Brain (organoid and tissue), 16 donors: ENCODE measurements at places on chromosomes 12 and 14.

- DNase-seq: no peak
Observed at GRCh38 chr14:100350986-100351385, 27.8 kb downstream of the SLC25A47 start.

DNA sequence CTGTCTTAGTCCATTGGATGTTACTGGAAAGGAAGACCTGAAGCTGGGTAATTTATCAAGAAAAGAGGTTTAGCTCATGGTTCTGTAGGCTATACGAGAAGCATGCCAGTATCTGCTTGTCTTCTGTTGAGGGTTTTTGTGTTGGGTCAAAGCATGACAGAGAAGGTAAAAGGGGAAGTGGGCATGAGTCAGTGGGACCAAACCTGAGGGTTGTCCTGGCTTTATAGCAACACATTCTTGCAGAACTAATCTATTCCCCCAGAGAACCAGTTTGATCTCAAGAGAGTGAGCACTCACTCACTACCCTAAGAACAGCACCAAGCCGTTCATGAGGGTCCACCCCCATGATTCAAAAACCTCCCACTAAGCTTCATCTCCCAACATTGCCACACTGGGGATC is 19.0 kb upstream of the KRAS start:
- no peak for DNase-seq

GRCh38 chr12:120239776-120240494 is 25.6 kb downstream of the PXN start:
- DNase-seq: no peak

- DNase-seq: no peak
Observed at GRCh38 chr12:44184499-44185206, 348.8 kb downstream of the TMEM117 start.

DNA sequence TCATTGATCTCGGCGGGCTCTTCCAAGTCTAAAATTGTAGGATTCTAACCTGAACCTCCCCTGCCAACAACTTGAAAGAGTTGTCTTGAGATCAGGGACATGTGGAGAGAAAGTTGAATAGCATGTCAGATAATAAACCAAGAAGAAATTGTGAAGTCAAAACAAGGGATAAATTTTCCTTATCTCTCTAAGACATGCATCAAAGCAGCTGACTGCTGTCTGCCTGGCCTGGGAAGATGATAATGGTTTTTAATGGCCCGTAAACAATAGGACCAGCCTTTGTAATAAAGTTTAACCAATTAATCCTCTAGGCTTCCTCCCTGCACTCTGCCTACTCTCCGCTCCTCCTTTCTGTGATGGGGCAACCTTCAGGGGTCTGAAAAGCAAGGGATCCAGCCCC is 67.9 kb downstream of the DPF3 start:
- no peak for DNase-seq

GRCh38 chr12:1739368-1739767 is 48.5 kb downstream of the ADIPOR2 start:
- DNase-seq: no peak

DNA sequence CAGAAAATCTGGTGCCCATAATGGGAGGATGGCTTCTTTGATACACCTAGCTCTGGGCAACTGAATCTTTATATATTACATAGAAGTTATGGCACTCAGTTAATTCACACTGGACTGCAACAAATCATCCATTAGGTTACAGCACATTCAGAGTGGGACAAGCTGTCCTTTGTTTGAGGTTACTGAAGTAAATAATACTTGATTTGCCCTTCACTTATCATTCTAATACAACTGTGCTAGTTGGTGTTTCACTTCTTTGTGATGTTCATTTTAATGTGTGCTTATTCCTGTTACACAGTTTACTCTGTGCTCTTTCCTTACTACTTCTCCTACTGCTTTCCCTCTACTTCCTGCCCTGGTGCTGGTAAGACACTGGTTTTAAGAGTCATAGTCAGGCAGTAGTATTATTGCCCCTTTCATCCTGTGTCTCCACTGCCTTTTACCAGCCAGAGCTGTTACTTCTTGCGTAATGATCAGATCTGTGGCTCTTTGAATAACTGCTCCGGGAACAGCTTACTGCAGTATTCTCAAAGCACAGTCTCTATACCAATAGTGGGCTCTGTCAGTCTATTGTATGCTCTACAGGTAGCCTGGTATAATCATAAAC is 36.4 kb upstream of the GXYLT1 start:
- DNase-seq: peak; percentile 10

- peak; percentile 97 for DNase-seq
Observed at GRCh38 chr12:87054226-87054625, 798.0 kb upstream of the MGAT4C start.

DNA sequence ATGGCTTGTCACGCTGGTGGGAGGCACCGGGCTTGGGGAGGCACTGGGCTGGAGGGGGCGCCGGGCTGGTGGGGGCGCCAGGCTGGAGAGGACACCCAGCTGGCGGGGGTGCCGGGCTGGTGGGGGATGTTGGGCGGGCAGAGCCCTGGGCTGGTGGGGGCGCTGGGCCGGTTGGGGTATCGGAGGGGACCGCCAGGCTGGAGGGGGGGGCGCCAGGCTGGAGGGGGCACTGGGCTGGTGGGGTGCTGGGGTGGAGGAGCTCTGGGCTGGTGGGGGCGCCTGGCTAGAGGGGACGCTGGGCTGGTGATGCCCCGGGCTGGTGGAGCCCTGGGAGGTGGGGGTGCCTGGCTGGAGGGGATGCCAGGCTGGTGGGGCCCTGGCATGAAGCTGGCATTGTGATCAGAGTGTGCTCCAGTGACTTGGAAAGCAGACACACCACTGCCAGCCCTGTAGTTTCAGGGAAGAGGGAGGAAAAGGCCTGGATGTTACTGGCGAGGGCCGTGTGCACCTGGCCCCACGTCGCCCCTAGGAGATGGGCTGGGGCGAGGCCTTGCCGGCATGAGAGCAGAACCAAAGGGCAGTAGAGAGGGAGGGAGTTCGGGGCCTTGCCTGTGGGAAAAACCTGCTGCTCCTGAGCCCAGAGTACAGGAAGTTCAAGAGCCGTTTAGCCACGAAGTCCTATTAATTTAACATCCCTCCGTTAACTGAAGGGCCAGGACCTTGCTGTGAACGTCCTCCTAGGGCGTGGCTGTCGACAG is 13.1 kb downstream of the TEDC1 start:
- no peak for DNase-seq
